ENCODE measurements at places on chromosomes 5 and 9. TPM values are rescaled to one million over a fixed set of nuclear protein-coding genes. Genes with fewer than 3 reads are reported as not detected.

WDR31 gene
- 0.28 TPM for total RNA-seq

GRCh38 chr5:92734211-92734940 is 846.6 kb downstream of the NR2F1-AS1 start:
- H3K4me1 ChIP-seq = no peaks in the 10 kb centered on the region
- no peaks in the 10 kb centered on the region for H3K36me3 ChIP-seq
- no peaks in the 10 kb centered on the region for H3K27me3 ChIP-seq
- no peak overlapping the region for H3K4me3 ChIP-seq

PKD2L2 gene
- not detected for total RNA-seq

GRCh38 chr5:5071554-5071953 is 68.6 kb upstream of the ADAMTS16 start:
- DNase-seq = no peak
- H3K4me1 ChIP-seq = no peaks in the 10 kb centered on the region
- no peaks in the 10 kb centered on the region for H3K27me3 ChIP-seq
- H3K36me3 ChIP-seq = no peaks in the 10 kb centered on the region

GRCh38 chr9:83714329-83714728 is 6.6 kb upstream of the UBQLN1 start:
- H3K27ac ChIP-seq = no peak overlapping the region
- H3K36me3 ChIP-seq = no peaks in the 10 kb centered on the region
- H3K4me3 ChIP-seq = no peak overlapping the region
- H3K4me1 ChIP-seq = no peaks in the 10 kb centered on the region

DDX4 gene
- not detected for total RNA-seq

DNA sequence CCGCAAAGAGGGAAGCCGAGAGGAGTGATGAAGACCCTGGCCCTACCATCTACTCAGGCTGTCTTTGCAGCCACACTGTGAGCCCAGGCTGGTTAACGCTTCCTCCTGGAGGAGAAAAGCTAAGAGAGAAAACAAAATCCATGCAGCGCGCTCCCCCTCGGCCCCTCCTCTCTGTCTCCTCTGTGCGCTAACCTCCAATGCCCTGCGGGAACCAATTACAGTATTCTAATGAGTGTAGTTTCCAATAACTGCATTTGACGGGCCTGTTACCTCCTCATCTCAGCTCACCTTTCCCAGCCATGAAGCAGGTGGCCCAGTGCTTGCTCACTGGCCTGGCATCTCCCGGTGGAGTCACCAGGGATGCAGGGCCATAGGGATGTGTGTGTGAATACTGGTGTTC is 565.5 kb downstream of the EBF1 start:
- H3K4me3 ChIP-seq = no peak overlapping the region
- no peaks in the 10 kb centered on the region for H3K36me3 ChIP-seq
- DNase-seq = no peak
- no peak overlapping the region for H3K27ac ChIP-seq
- H3K4me1 ChIP-seq = no peaks in the 10 kb centered on the region
- H3K27me3 ChIP-seq = no peaks in the 10 kb centered on the region

GRCh38 chr5:120162321-120162720 is 301.8 kb upstream of the PRR16 start:
- H3K27me3 ChIP-seq = no peaks in the 10 kb centered on the region
- H3K27ac ChIP-seq = no peak overlapping the region
- H3K4me1 ChIP-seq = no peaks in the 10 kb centered on the region
- no peaks in the 10 kb centered on the region for H3K36me3 ChIP-seq

GPBP1 gene
- 29.2 TPM for total RNA-seq

- no peaks in the 10 kb centered on the region for H3K36me3 ChIP-seq
- no peak overlapping the region for H3K27ac ChIP-seq
- no peaks in the 10 kb centered on the region for H3K4me1 ChIP-seq
- no peak overlapping the region for H3K4me3 ChIP-seq
- no peak for DNase-seq
Observed at GRCh38 chr9:22922222-22922621, 475.6 kb downstream of the DMRTA1 start.

DNA sequence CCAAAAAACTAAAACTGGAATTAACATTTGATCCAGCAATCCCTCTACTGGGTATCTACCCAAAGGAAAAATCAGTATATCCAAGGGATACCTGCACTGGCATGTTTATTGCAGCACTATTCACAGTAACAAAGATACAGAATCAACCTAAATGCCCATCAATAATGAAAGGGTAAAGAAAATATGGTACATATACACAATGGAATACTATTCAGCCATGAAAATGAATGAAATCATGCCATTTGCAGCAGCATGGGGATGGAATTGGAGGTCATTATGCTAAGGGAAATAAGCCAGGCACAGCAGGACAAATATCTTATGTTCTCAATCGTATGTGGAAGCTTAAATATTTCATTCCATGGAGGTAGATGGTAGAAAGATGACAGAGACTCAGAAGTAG is 9.7 kb downstream of the VLDLR start:
- DNase-seq = no peak
- H3K4me3 ChIP-seq = no peak overlapping the region
- H3K27me3 ChIP-seq = no peaks in the 10 kb centered on the region
- peaks cover under 1% of the 10 kb centered on the region for H3K36me3 ChIP-seq
- H3K4me1 ChIP-seq = no peaks in the 10 kb centered on the region

ARHGEF37 gene
- 0.28 TPM for total RNA-seq
